NK-92 treated with Interleukin-12 subunit alpha and Interleukin-12 subunit beta, amount 100 ng/mL, for 24 hours (cell line): ENCODE measurements at places on chromosomes 5 and 9.

DNA sequence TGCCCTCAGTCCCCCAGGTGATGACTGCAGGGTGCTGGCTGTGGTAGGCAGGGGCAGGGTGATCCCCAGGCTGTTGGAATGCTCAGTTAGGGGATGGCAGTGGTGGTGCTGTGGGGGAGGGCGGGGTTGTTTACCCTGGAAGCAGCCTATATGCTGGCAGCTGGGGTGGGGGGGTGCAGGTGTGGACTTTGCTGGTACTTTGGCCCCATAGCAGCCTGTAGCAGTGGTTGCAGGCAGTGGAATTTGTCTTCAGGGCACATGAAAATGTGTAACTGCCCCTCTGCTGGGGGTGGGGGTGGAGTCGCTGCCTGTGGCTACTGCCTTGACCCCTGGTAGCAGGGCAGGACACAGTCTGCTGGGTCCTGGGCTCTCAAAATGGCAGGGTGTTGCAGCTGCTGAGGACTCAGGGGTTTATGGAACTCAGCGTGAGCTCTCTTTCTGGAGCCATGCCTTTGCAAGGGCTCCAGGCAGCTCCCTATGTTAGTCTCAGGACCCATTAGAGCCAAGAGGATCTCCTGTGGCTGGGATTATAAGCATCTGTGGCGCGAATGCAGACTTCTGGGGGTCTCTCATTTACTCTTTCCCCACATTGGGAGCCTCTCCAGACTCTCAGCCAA is 65.0 kb downstream of the RMI1 start:
- DNase-seq = no peak

- DNase-seq = no peak
These were observed 47.8 kb upstream of the KLF9 start for GRCh38 chr9:70462300-70462699.

DNA sequence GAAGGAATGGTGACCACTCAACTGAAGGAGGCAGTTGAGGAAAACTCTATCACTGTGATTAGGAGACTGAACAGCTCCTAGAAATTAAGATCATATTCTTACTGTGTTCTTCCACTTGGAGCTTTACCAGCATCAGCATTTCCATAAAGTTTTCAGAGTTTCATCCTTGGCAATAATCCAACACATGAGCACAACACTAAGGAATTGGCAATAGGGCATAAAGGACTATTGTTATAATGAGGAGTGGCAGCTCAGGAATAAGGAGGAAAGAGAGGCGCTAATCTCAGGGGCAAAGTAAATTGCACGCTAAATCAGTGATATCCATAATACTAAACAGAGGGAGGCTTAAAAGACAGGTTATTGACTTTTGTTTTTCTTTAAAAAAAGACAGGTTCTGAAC is 338.9 kb downstream of the EFNA5 start:
- no peak for DNase-seq

DNA sequence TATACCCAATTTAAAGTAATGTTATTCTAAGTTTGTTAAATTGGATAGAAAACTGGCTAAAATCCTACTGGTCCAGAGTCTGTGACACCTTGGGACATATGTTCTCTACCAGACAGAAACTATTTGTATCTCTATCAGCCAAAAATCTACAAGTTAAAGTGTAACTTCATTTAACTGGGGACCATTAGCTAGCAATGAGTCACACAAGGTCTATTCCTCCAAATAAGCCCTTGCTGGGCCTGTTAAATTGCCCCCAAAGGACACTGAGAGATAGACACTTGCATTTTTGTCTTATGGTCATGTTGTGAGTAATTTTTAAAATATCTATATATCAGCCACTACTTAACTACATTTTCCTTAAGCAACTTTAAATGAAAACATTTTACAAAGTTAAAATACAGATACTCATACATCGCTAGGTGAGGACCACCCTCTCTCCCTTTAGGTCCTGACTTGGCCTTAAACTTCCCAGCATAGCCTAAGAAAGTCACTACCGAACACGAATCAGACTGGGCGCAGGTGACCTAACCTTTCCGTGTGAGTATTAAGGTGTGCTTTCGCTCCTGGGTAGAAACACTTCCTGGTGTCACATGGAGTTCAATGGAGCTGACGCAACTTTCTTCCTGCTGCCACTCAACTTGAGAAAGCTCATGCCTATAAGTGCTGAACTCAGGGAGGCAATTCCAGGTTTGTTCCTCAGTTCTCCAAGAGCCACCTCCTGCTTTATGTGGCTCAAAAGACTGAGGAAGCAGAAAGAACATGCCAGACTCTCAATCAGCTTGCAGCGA is 249.1 kb downstream of the DIRAS2 start:
- DNase-seq = no peak

- DNase-seq = no peak
These were observed 550.6 kb downstream of the CDH10 start for GRCh38 chr5:24094081-24094679.

- no peak for DNase-seq
These were observed 364.4 kb downstream of the CSNK1G3 start for GRCh38 chr5:123876276-123876790.

- no peak for DNase-seq
These were observed 309.5 kb downstream of the PDE4D start for GRCh38 chr5:59583810-59584562.

GRCh38 chr9:127142931-127143464 is 20.6 kb upstream of the ANGPTL2 start:
- DNase-seq = no peak

DNA sequence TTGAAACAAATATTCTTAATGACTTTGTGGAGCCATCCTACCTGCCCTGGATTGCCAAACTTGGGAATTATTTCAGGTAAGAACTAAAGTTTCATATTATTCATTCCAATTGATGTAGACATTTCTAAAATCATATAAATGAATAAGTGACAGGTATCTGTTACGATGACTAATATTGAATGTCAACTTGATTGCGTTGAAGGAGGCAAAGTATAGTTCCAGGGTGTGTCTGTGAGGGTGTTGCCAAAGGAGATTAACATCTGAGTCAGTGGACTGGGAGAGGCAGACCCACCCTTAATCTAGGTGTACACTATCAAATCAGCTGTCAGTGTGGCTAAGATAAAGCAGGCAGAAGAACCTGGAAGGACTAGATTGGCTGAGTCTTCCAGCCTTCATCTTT is 1688.4 kb upstream of the CDH9 start:
- no peak for DNase-seq

DNA sequence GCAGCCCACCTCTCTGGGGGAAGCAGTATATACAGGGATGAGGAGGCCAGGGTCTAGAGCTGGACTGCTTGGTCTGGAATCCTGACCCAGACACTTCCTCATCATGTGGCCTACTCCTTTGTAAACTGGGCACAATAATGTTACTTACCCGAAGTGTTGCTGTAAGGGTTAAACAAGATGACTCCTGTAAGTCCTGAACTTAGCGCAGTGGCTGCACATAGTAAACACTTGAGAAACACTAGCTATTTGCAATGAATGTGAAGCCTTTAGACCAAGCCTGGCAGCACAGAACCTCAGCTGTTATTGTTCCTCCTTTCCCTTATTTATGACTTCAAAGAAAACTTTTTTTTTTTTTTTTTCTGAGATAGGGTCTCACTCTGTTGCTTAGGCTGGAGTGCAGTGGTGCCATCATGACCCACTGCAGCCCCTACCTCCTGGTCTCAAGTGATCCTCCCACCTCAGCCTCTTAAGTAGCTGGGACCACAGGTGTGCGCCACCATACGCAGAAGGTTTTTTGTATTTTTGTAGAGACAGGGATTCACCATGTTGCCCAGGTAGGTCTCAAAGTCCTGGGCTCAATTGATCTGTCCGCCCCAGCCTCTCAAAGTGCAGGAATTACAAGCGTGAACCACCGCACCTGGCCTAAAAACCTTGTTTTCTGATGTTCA is 96.2 kb upstream of the IL6ST start:
- no peak for DNase-seq

GRCh38 chr9:13274886-13275641 is 4.4 kb downstream of the MPDZ start:
- no peak for DNase-seq

DNA sequence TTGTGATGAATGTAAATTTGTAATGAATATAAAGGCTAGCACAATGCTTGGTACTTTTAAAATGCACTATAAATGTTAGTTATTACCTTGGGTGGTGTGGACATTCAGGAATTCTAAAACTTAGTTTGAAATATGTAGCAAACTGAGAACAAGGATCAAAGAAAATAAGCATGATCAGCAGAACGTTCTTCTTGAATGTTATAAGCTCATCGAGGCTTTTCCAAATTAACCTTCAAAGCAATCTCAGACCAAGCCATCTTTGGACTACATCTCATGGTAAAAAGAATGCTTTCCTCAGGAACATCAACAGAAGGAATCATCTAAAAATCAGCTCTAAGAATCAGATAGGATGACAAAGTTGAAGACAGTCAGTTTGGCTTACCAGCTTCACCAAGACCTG is 146.3 kb downstream of the SLIT3 start:
- DNase-seq = no peak

- no peak for DNase-seq
These were observed 161.4 kb downstream of the DOCK8 start for GRCh38 chr9:376115-376514.

GRCh38 chr5:56981548-56982315 is 29.8 kb upstream of the MIER3 start:
- no peak for DNase-seq

DNA sequence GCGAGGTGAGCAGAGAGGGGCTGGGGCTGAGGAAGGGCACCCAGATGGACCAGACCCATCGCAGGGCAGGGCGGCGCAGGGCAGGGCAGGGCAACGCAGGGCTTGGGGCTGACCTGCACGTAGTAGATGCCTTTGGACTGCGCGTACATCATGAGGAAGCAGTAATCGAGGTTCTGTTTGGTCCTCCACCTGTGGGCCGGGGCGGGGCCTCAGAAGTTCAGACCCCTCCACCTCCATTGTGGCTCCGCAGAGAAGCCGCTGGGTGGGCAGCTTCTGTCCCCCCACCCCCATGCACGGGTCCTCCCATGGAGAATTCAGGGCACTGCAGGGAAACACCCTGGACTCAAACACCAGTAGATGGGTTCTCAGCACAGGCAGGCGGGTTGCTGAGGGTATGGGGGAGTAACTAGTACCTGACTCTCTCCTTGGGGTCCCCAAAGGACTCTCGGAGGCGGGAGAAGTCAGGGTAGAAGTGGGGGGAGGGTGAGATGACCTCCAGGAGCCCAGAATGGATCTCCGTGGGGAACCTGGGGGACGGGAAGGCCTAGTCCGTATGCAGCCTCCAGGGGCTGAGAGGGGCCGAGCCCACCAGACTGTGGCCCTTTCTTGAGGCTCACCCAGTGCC is 6.4 kb downstream of the LTC4S start:
- no peak for DNase-seq

GRCh38 chr9:18717759-18718158 is 243.8 kb downstream of the ADAMTSL1 start:
- no peak for DNase-seq

- no peak for DNase-seq
These were observed 555.2 kb upstream of the GRAMD2B start for GRCh38 chr5:125868036-125868435.

DNA sequence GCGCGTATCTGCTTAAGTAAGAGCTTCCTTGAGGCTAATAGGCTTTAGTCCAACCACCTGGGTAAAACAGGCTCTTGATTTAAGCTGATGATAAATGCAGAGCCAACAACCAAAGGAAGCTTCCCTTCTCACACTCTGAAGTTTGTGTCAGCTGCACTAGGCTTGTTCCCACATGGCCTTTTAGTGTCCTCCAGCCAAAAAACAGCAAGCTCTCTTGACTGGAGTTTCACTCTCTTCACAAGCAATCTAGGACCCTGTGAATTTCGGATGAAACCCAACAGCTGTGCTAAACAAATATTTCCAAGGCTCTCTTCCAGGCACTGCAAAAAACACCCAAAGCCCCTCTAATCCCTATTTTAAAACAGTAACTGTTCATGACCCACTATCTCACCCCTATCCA is 63.9 kb downstream of the SAXO1 start:
- no peak for DNase-seq

DNA sequence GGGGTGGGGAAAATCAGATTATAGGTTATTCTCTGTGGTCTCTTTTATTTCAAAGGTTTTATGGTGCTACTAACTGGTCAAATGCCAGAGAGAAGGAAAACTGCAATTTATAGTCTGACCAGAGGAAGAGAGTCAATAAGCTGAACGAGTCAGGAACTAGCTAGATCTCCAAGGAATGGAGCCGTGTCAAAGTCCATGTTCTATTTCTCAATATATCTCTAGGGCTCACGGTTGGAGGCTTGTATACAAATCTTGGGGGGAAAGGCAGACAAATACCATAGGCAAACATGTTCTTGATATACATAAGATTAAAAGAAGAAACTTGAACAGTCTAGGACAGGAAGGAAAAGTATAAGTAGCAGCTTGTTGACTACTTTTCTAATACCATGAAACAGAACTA is 627.1 kb downstream of the PDE4D start:
- no peak for DNase-seq

DNA sequence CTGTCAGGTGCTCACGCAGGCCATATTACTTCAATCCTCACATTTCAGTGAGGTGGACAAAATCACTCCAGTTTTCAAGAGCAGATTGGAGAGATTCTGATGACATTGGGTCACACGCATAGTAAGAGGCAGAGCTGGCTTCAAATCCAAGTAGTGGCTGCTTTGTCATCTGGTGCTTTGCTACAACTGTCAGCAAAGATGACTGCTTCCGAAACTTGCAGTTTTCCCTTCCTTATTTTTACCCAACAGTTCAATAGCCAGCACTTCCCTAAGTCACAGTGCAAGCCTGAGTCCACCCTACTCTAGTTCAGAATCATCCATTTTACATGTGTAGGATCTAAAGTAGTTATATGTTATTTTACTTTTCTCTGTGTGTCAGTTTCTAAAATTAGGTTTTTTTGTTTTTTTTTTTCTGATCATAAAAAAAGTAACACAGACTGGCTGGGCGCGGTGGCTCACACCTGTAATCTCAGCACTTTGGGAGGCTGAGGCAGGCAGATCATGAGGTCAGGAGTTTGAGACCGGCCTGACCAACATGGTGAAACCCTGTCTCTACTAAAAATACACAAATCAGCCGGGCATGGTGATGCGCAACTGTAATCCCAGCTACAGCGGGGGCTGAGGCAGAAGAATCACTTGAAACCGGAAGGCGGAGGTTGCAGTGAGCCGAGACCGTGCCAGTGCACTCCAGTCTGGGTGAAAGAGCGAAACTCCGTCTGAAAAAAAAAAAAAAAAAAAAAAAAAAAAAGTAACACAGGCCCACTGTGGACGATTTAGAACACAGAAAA is 49.6 kb downstream of the ANKDD1B start:
- DNase-seq = no peak

- no peak for DNase-seq
These were observed 8.8 kb upstream of the GGTA1 start for GRCh38 chr9:121508415-121508814.
